ENCODE measurements at places on chromosomes 6 and 20.

DNA sequence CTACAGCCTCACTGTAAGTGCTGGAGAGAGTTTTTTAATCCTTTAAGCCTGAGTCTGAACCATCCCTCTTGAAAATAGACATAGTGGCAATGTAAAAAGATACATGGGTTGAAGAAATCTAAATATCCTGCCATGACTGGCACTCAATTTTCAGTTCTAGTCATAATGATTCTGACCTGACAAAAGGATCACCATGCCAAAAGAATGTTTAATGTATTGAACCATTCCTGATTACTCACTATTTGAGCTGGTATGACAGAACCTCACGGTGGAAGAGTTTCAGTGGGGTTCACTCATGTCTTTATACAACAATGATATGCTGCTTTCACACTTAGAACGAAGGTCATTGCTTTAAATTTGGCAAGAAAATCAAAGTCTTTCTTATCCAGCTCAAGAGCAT, 93.4 kb downstream of the HIVEP2 start:
- DNase-seq: no peak

DNA sequence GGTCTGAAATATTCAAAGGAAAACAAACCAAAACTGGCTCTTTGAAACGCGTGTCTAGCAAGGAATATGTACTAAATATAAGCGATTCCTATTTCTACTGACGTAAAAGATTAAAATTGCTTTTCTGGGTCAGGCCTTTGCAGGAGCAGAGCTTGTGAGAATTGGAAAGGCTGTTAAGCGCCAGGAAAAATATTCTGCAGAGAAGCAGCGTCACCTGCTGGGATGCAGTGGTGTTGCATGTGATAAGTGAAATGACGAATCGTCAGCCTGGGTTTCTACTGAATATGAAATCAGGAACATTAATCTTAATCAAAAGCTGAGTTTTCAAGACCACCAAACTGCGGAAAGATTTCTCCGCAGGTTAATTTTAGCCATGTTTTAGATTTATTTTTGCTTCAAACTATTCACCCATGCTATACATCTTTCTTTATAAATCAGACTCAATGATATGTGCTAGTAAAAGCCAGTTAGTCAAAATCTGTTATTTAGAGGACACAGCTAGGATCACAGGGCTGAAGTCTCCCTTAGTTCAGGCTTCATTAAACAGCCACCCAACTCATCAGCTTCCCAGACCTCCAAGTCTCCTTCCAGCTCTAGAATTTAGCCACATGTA, 67.4 kb downstream of the ALDH8A1 start:
- peak; percentile 10 for DNase-seq

DNA sequence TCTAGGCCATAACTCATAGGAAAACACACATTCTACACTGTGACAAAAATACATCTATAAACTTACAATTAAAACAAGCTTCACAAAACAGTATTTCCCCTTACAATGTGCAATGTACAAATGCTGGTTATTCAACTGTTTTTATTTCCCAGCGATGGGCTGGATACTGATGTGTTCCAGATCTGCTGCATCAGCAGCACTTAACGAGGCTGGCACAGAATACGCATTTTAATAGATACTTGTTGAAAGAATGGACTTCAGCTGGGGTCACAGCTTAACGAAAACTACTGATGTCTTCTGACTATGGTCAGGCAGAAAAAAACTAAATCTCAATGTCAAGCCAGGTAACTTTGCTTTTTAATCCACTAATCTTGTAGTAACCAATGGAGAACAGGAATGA, 70.9 kb downstream of the B4GALT5 start:
- DNase-seq: no peak

- DNase-seq: no peak
Measured at GRCh38 chr6:73388433-73388799, 6.2 kb upstream of the DDX43 start.

GRCh38 chr20:18527836-18528235, 20.1 kb downstream of the SEC23B start:
- DNase-seq: no peak

DNA sequence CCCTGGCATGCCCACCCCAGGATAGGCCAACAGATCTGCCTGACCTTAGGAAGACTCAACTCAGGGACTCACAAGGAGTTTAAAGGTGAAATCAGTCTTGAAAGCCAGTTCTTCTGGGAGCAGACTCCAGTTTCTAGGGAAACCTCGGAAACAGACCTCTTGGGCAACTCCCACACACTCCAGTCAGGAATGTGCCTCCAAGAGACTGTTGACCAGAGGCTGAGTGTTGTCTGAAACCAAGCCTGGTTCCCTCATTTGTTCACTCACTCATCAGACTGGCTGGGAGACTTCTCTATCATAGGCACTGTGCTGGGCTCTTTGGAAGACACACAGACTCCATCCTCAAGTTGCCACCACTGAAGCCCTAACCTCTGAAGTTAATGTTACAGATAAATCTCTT, 1.8 kb downstream of the TREM1 start:
- no peak for DNase-seq
